Naive thymus-derived CD8-positive, alpha-beta T cell (primary cell): ENCODE measurements at places on chromosomes 5 and 9. TPM values are rescaled to one million over a fixed set of nuclear protein-coding genes. Genes with fewer than 3 reads are reported as not detected.

The GPR21 gene
- total RNA-seq, result 0.60 TPM

The IL3 gene
- not detected for total RNA-seq

The GAS1 gene
- 0.91 TPM for total RNA-seq

The PCDHA12 gene
- not detected for total RNA-seq

DNA sequence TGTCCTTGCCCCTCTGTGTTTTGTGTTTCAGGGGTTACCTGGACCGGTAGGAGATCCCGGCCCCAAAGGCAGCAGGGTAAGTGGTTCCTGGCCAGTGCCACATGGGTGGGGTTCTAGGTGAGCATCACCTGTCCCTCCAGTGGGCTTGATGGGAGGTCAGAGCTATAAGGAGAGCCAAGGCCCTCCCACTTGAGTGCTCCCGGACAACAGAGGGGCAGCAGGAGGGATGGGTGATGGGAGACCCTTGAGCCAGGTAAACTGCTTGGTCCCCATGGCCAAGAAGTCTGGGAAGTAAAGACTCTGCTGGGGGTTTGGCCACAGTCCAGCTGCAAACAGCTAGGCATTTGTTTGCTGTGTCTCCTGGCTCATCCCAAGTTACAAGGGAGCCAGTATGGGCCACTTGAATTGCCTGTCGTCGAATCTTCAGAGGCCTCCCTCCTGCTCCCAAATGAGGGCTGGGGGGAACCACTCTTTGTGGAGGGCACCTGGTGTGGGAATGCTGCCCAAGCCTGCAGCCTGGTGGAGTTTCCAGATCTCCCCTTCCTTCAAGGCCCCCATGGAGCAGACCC, 51.0 kb downstream of the COL27A1 start:
- DNase-seq, result no peak

GRCh38 chr5:108386345-108387061, 4.6 kb upstream of the FBXL17 start:
- DNase-seq, result no peak

- no peak for DNase-seq
These were observed 9.0 kb upstream of the DIPK1B start for GRCh38 chr9:136703276-136703860.

DNA sequence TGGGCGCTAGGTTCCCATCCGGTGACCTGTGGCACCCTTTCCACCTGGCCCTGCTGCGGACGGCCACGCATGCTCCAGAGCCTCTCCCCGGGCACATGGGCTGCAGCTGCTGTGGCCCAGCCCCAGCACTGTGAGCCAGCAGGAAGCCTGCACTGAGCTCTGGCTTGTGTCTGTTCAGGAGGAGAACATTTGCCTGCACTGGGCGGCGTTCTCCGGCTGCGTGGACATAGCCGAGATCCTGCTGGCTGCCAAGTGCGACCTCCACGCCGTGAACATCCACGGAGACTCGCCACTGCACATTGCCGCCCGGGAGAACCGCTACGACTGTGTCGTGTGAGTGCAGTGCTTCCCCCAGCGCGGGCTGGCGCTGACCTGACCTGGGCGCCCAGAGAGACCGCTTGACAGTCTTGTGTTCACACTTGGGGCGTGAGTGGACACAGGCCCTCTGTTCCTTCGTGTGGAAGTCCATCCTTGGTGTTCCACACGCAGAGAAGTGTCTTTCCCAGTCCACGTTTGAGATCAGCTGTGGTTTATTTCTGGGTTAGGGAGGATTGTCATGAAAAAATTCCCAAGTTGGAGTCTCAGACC, 66.2 kb upstream of the CACNA1B start:
- DNase-seq, result no peak

- no peak for DNase-seq
These were observed at the start of gene PCDHGA9 for GRCh38 chr5:141402553-141403243. Gene PCDHGA9, plus strand, starts transcription at chr5:141402778. Its CDS starts 175 bp downstream, at chr5:141402953.

GRCh38 chr9:15182730-15183129, 124.3 kb downstream of the TTC39B start:
- no peak for DNase-seq
